Hematopoietic multipotent progenitor cell (in vitro differentiated cells): ENCODE measurements at places on chromosomes 7 and 10. TPM values are rescaled to one million over a fixed set of nuclear protein-coding genes. Genes with fewer than 3 reads are reported as not detected.

Gene CPXM2
- total RNA-seq, result not detected

Gene PTF1A
- total RNA-seq, result not detected

Gene CRHR2
- total RNA-seq, result not detected

Gene NANOS1
- total RNA-seq, result 0.27 TPM

Gene SUN3
- not detected for total RNA-seq

Gene C10orf143
- total RNA-seq, result 1.3 TPM

Gene CFAP43
- 0.54 TPM for total RNA-seq

Gene JCAD
- 1.3 TPM for total RNA-seq

Gene GNG11
- 1.9 TPM for total RNA-seq

DNA sequence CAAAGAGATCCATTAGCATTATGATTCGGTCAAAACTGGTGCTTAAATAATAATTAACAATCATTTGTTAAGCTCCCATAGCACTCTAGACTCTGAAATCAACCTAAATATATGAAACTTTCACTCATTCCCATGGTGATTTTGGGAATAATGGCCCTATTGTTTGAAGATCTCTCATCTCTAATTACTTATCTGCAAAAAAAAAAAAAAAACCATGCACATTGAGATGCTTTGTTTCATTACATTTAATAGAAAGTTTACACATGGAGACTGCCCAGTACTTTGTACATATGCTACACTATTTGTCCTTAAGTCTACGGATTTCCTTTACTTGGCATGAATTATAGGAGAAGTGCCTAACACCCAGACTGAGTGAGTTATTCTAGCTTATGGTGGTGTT is 280.6 kb upstream of the MEOX2 start:
- no peak for DNase-seq

GRCh38 chr7:95104739-95105138 is 197.3 kb downstream of the PPP1R9A start:
- DNase-seq, result peak; percentile 1

DNA sequence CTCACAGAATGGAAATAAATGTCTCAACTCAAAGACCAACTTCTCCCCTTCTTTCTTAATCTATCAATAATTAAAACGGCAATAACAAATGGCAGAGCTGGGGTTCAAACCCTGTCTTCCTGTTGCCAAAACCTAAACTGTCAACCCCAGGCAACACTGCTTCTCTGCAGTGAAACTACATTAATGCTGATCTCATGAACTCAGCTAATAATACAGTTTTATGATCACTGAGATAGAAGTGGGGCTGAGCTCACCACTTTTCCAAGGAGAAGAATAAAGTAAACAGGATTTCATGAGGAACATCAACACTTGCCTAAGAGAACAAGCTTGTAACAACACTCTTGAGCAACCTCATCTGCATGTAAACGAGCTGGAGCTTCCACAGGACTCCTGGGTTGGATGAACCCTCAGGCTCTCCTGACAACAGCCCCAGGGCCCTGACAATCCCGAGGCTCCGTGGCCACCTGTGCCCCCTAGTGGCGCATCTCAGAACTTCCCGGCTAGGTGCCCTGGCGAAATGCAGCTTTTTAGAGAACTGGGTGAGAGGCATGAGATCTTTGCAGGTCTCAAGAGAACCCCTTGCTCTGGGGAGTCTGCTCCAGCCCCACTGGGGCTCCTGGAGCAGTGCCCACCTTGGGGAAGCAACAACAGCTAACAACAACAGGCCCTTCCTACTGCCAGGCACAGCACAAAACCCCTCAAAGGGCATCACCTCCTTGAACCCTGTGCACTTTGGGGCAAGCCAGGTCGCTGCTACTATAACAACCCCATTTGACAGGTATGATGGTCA is 169.3 kb downstream of the SH3PXD2A start:
- peak; percentile 59 for DNase-seq

- DNase-seq, result no peak
Measured at GRCh38 chr10:482051-482501, 207.4 kb downstream of the DIP2C start.

DNA sequence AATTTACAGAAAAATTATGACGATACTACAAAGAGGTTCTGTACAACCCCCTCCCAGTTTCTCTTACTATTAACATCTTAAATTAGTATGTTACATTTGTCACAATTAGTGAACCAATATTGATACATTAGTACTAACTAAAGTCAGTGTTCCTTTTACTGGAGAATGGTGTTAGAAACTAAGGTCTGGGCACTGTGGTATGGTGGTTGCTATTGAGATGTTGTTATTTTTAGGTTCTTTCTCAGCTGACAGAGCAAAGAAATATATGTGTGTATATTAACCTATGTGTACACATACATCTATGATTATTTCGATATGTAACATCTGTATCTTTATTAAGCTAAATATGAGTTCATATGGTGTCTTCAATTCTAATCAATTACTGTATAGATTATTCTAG is 11.7 kb upstream of the CFTR start:
- no peak for DNase-seq

DNA sequence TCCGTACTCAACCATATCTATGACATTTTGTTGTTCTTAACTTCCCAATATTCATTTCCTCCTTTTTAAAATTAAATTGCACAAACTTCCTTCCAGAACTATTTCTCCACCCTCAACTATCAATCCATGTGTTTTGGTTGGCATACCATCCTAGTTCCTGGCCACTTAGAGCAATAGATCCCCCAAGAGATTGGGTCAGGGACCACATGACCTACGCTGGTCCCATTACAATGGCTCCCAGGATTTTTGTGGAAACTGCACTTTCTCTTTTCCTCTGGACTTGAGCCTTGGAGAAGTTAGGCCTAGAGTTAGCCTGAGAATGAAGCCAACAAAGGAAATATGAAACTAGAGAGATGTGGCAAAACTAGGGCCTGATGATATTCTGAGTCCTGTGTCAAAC is 55.7 kb upstream of the CASD1 start:
- no peak for DNase-seq

- no peak for DNase-seq
Measured at GRCh38 chr7:106522696-106523095, 138.3 kb downstream of the CCDC71L start.

GRCh38 chr10:33698033-33698432 is 363.6 kb upstream of the NRP1 start:
- no peak for DNase-seq

DNA sequence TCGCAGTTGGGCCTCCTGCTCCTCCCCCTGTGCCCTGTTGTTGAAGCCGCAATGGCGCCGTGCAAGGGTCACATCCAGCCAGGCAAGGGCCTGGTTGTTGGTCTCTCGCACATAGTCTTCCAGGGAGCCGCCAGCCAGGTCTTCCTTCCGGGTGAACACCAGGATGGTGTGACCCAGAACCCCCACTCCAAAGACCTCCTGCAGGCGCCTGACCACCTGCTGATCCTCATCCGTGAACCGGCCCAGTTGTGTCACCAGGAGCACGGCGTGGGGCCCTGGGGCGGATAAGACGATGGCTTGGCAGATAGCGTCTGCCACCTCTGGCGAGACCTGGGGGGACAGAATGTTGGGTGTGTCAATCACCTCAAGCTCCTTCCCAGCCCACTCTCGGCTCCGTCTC is 4.2 kb downstream of the GIMAP6 start:
- DNase-seq, result no peak

DNA sequence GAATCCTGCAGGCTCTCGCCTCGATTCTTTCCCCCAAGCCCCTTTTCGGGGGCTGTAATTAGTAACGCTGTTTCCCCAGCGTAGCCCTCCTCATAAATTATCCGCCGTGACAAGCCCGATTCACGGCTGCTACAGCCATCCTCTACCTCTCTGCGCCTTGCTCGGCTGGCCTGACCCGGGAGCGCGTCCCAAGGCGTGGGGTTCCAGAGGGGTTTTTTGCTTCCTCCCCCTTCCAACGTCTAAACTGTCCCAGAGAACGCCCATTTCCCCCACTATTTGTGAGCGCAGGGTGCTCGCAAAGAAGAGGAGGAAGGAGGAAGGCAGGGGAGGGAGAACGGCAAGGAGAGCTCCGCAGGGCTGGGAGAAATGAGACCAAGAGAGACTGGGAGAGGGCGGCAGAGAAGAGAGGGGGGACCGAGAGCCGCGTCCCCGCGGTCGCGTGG is 880 bp downstream of the HOXA5 start:
- no peak for DNase-seq

- no peak for DNase-seq
Measured at GRCh38 chr10:31830887-31831286, 97.7 kb downstream of the ARHGAP12 start.

- DNase-seq, result no peak
Measured at GRCh38 chr7:158991824-158992621, 135.7 kb downstream of the DYNC2I1 start.

- no peak for DNase-seq
Measured at GRCh38 chr7:134885967-134886352, 100.3 kb upstream of the AGBL3 start.

DNA sequence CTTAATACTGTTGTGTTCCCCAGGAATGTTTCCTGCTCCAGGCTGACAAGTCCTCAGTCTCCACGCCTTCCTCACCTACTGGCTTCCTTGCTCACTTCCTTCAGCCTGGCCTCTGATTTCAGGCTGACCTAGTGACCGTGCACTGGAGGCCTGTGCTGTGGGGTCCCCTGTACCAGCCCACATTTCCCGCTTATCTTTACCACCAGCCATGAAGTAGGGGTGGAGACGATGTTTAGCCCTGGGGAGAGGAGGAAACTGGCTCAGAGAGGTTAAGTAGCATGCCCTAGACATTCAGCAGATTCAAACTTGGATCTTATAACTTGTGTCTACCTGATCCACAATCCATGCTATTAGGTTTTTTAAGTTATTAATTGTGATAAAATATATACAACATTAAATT is 4.8 kb upstream of the ZNF488 start:
- DNase-seq, result no peak

- DNase-seq, result no peak
Measured at GRCh38 chr10:96053985-96054384, 10.6 kb downstream of the CCNJ start.

DNA sequence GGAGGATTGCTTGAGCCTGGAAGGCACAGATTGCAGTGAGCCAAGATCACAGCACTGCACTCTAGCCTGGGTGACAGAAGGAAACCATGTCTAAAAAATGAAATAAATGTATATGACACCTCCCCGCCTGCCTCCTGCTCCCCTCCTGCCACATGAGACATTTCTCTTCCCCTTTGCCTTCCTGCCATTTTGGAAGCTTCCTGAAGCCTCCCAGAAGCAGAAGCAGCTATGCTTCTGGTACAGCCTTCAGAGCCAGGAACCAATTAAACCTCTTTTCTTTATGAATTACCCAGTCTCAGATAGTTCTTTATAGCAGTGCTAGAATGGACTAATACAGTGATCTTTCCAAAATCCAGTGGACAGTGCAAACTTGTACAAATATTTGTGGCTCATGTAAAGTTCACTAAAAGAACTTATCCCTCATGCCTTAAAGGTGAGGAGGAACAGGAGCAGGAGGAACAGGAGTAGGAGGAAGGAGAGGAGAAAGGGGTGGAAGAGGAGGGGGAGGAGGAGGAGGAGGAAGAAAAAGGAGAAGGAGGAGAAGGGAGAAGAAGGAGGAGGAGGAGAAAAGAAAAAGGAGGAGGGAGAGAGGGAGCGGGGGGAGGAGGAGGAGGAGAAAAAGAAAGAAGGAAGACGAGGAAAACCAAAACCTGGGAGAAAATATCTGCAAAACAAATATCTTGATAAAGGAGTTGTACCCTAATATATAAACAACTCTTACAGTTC is 2.8 kb upstream of the ABI1 start:
- DNase-seq, result no peak

DNA sequence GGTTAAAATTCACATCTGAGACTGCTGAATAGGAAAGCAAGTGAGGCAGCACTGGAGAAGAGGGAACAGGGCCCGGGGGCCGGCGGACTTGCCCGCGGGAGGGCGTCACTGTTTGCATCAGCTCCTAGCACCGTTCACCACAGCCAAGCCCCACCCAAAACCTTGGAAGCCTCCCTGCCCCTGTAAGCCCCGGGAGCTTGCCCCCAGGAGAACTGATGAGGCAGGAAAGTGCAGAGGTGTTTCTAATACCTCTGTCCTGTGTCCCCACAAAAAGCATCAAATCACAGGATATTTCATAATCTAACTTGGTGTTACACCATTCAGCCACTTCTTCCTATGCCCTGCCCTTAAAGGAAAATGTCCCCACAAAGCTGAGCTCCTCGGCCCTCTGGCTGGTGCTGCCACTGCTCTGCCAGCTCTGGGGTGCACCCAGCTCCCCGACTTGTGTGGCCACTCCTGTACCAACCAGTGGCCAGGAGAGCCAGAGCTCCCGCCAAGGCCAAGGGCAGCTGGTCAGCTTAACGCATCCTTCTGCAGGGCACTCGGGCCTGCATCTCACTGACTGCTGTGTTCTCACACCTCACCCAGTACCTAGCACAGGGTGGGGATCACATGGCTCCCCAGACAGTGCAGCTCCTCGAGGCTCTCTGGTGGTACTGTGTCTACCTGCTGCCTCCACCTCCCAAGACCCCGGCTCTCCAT is 47.3 kb upstream of the CNPY1 start:
- DNase-seq, result no peak

DNA sequence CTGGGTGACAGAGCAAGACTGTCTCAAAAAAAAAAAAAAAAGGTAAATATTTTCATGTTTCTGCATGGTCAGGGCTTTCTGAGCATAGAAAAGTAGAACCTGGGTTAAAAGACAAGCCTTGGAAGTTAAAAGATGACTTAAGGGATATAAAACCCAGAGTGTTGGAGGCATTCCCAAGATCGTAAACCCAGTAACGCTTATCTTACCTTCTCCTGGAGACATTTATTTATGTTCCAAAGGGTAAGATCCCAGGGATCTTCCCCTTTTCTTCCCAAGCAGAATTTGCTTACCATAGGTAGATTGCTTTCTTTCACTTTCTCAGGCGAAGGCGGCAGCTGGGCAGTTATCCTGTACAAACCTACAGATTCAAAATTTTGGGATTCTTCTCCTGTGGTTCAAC is 22.2 kb downstream of the SUGCT start:
- no peak for DNase-seq

- DNase-seq, result no peak
Measured at GRCh38 chr7:44647981-44648714, 41.7 kb downstream of the OGDH start.

GRCh38 chr7:14115701-14116100 is 126.2 kb upstream of the ETV1 start:
- no peak for DNase-seq

DNA sequence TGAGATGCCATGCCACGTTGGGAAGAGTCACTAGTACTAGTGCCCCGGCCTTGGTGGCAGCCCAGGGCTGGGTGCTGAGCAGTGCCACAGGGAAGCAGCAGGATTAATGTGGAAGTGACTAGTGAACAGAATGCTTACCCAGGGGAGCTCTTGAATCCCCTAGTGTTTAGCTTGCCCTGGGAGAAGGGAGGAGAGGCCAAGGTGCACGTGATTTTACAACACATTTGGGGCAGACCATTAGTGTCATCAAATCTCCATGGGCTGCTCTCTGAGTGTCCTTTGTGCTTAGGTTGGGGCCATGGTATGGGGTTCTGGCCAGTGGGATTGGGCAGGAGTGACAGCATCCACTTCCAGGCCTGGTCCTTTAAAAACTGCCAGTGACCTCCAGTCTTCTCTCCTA is 37.5 kb downstream of the ARHGAP22 start:
- DNase-seq, result no peak

GRCh38 chr7:150569245-150569955 is 2.2 kb downstream of the GIMAP4 start:
- no peak for DNase-seq
